AG04450 (cell line): ENCODE measurements at places on chromosomes 5 and 9. TPM values are rescaled to one million over a fixed set of nuclear protein-coding genes. Genes with fewer than 3 reads are reported as not detected.

TMEM174 gene
- not detected in 2 replicates for polyA plus RNA-seq

CD14 gene
- 0.29 and 0.71 TPM in 2 replicates for polyA plus RNA-seq

EGR1 gene
- 17.0 and 24.5 TPM in 2 replicates for polyA plus RNA-seq

LCN9 gene
- polyA plus RNA-seq, result not detected in 2 replicates

TTC16 gene
- polyA plus RNA-seq, result not detected in 2 replicates

BTNL3 gene
- polyA plus RNA-seq, result not detected in 2 replicates

PCDHAC2 gene
- polyA plus RNA-seq, result not detected in 2 replicates

NR2F1 gene
- 47.9 and 65.5 TPM in 2 replicates for polyA plus RNA-seq

CARTPT gene
- not detected in 2 replicates for polyA plus RNA-seq

IFNB1 gene
- not detected in 2 replicates for polyA plus RNA-seq

NTRK2 gene
- polyA plus RNA-seq, result not detected in 2 replicates

MATR3 gene
- 142 and 166 TPM in 2 replicates for polyA plus RNA-seq

CDC14B gene
- 17.1 and 19.1 TPM in 2 replicates for polyA plus RNA-seq

TAF1L gene
- polyA plus RNA-seq, result 0.01 TPM in 1 of 2 replicates, not detected in the other

PCDHGB6 gene
- polyA plus RNA-seq, result 3.3 and 3.8 TPM in 2 replicates

FGF18 gene
- 0.27 and 0.30 TPM in 2 replicates for polyA plus RNA-seq

DNA sequence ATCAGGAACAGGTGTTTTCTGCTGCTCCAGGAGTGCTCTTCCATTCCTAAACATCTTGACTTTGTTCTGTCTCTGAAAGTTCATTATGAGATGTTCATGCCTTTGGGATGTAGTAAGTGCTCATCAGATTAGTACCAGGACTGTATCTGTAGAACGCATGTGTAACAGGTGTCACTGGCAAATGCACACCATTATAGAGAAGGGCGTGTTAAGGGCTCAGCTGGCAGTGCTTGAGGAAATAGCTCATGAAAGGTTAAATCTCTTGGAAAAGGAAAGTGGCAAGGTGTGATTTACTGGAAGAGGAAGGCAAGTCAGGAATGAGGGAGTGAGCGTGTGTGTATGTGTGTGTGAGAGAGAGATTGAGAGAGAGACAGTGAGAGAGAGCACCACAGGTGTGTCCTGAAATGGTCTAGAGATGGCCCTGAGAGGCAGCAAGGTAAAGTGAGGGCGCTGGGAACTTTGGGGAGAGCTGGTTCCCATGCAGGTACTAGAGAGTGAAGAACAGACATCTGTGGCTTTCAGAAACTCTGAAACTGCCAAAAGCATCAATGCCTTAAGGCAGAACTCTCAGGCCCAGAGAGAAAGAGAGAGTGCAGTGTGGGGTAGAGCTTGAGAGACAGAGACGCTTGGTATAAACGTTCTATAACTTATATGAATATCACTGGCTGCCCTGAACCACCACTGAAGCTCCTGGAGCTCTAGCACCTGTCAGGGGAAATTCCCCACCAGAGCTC, 13.7 kb upstream of the CXCL14 start:
- DNase-seq, result no peak

DNA sequence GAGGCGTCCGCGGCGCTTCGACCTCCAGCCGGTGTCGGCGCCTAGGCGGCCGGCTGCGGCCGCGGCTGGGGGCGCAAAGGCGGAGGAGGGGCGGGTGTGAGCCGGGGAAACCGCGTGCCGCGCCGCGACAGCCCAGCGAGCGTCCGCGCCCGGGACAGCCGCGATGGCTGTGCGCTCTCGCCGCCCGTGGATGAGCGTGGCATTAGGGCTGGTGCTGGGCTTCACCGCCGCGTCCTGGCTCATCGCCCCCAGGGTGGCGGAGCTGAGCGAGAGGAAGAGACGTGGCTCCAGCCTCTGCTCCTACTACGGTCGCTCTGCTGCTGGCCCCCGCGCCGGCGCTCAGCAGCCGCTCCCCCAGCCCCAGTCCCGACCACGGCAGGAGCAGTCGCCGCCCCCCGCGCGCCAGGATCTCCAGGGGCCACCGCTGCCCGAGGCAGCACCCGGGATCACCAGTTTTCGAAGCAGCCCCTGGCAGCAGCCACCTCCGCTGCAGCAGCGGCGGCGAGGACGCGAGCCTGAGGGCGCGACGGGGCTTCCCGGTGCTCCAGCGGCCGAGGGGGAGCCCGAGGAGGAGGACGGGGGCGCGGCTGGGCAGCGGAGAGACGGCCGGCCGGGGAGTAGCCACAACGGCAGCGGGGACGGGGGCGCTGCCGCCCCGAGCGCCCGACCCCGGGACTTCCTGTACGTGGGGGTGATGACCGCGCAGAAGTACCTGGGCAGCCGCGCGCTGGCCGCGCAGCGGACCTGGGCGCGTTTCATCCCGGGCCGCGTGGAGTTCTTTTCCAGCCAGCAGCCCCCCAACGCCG, 605 bp downstream of the CHSY3 start:
- DNase-seq, result no peak

- no peak for DNase-seq
Measured at GRCh38 chr9:94181408-94182181, 77.5 kb upstream of the ZNF169 start.

DNA sequence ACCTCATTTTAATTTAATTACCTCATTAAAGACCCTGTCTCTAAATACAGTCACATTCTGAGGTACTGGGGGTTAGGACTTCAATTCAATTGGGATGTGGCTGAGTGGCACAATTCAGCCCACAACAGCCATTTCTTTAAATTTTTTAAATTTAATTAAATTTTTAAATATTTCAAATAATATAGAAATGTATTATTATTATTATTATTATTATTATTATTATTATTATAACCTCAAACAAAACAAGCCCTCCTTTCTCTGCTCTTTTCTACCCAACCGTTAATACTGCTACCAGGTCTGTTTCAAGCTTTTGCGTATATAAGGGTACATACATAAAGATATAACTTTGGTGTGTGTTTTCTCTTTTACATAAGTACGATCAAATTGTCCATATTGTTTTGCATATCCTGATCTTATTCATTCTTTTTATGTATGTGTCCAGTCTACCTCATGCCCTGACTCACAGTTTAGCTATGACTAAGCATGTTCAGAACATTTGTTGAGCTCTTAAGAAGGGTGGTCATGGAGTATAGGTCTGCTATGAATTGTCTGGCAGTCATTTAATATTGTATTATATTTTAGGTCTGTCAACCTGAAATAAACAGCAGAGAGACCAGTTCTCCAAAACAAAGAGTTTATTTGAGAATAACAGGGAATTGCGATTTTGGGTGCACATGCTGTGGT, 16.1 kb upstream of the RAB14 start:
- DNase-seq, result no peak

DNA sequence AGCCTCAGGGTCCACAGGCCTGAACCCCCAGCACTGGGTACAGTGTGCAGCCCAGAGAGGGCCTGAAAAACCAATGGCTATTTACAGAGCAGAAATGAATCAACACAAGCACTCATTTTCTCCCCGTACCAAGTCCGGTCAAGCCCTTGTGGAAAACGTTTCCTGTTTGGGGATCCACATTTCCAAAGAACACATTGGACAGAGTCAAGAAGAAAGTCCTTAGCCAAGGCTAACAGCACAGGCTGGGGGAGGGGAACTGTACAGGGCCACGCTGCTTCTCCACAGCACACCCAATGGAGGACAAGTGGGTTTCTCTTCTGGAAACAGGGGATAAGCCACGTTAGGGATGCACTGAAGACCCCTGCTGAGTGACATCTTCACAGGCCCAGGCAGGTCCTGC, 62.3 kb downstream of the NSUN2 start:
- no peak for DNase-seq

DNA sequence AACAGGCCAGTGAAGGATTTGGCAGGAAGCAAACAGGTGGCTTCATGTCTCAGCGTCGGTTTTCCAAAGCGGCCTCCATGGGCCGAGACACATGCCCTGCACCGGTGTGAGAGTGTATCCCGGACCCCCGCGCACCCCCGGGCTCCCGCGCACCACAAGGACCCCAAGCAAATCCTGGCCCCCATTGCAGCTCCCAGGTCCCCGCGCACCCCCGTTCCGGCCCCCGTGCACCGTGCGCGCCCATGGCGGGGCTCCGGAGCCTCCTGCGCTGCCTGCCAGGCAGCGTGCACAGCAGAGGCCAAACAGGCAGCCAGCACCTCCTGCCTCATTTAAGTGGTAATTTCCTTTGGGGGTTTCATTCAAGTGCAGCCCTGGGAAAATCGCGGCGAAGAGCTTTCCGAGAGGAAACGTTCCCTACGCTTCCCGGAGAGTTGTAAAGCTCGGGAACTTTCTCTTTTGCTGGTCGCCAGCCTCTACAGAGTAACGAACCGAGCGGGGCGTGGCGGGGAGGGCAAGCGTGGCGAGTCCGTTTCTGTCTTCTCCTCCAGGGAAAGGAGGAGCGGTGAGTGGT, 145.5 kb upstream of the SLC24A2 start:
- no peak for DNase-seq

GRCh38 chr5:160064417-160064810, 54.8 kb downstream of the PWWP2A start:
- no peak for DNase-seq

- DNase-seq, result no peak
Measured at GRCh38 chr9:70052768-70053167, 9.1 kb downstream of the MAMDC2 start.

DNA sequence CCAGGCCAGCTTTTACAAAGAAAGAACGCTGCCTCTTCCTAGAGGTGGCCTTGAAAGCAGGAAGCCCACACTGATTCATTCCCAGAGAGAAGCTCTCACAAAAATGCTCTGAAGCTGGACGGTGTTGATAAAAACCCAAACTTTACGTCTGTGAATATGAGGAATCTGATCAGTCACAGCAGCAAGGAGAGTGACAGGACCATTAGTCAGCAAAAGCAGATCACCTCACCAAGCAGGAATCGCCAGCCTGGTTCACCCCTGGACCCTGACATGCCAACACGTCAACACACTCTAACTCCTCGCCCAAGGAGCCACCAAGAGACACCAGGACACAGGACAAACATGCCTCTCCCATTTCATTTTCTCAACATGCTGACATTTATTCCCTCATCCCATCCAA, 70.6 kb upstream of the ZNF622 start:
- no peak for DNase-seq

DNA sequence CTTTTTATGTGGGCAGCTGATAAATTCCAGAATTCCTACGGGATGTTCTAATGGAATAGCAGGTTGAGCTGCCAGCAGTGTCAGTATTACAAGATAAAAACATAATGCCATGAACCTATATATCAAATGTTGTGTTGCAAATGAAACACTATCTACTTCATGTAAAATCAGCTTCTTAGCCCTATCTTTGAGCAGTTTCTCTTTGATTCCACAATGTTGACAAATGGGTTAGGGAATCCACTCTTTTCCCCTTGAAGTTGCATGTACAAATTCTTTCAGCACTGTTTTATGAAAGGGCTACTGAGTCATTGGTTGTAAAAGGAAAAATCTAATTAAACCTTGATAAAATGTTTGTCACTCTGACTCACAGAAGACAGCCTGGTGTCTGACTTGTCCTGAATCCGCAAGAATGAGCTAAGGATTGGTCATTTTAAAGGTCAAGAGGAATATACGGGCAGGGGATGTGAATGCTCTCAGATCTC, 950.6 kb upstream of the NUDT12 start:
- DNase-seq, result no peak

GRCh38 chr9:134053401-134053871, 14.4 kb downstream of the BRD3 start:
- DNase-seq, result no peak

GRCh38 chr5:38940230-38940858, 94.5 kb downstream of the OSMR start:
- no peak for DNase-seq

DNA sequence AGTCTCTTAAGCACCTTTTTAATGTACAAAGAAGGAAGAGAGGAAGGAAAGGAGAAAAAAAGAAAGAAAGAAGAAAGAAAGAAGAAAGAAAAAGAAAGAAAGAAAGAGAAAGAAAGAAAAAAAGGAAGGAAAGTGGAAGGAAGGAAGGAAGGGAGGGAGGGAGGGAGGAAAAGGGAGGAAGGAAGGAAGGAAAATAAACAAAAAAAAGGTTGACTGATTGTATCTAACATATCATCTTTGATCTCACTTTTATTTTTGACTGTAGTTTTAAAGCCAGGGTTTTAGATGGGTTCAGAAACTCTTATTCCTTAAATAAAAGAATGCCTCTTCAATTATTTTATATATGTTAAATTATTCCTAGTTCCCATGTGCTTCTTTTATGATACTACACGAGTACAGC, 794.5 kb downstream of the CDH12 start:
- no peak for DNase-seq

DNA sequence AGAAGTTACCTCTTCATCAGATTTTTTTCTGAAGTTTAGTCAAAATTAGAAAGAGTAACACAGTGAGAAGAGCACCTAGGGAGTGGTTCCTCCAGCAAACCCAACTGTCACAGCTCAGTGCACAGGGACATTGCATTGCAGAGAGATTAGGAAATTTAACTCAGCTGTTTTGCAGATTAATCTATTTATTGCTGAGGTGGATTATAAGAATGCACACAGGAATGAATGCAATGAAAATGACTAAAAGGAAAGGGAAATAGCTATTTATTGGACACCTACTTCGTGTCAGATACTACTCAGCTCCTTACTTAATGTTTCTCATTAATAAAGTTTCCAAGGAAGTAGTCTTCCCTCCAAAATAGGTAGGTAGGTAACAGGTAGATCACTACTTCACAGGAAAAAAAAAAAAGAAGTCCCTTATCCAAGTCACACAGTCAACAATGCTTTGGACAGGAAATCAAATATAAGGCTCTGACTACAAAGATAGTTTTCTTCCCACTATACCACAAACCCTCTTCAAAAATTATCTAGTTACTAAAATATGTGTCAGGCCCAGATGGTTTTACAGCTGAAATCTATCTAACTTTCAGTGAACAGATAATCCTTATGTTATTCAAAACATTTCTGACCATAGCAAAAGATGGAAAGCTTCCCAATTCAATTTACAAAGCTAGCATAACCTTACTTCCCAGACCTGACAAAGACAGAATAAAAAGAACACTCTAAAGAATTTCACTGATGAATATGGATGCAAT, 442.2 kb upstream of the MPDZ start:
- DNase-seq, result peak; percentile 20

DNA sequence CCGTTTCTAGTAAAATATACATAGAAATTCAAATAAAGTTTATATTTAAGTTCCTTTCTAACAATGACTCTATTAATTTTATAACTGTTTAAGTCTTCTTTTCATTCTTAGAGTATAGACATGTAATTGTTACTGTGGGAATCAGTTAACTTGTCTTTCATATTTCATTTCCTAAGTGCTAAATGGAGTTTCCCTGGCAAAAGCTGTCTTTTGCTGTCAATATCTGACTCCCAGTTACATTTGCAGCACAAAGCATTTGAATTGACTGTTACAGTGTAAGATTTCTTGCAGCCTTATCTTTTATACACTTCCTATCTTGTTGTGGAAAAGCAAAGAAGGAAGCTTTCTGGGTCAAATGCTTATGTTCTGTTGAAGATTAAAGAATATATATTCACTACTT, 1026.3 kb downstream of the CDH9 start:
- no peak for DNase-seq

DNA sequence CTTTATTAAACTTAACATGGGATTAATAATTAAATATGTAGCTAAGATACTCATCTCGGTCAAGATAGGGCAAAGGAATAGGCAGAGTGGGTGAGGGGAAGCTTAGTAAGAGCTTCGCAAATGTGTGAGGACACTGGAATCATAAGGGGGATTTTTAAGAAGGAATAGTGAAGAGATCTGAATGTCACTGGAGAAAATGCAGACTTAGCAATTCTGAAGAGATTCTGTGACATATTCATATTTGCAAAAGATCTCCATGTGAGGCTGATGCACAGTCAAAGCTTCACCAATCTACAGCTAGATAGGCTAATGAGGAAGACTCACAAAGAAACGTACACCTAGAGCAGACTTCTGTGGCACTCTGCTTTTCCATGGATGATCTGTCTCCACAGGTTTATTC, 1202.8 kb upstream of the CDH6 start:
- no peak for DNase-seq
